IMR-90 (cell line): ENCODE measurements at places on chromosomes 7 and 10. TPM values are rescaled to one million over a fixed set of nuclear protein-coding genes. Genes with fewer than 3 reads are reported as not detected.

FAM180A gene
- total RNA-seq = 1.3 and 1.4 TPM in 2 replicates

GRCh38 chr7:96084881-96085553 lies 236.9 kb downstream of the SLC25A13 start:
- H3K4me3 ChIP-seq = no peak overlapping the region
- peaks cover 3% of the 10 kb centered on the region for H3K4me1 ChIP-seq
- no peak overlapping the region for H3K27ac ChIP-seq
- no peaks in the 10 kb centered on the region for H3K27me3 ChIP-seq
- H3K36me3 ChIP-seq = no peaks in the 10 kb centered on the region

- H3K36me3 ChIP-seq = no peaks in the 10 kb centered on the region
- H3K27me3 ChIP-seq = no peaks in the 10 kb centered on the region
- no peaks in the 10 kb centered on the region for H3K4me1 ChIP-seq
- H3K27ac ChIP-seq = no peak overlapping the region
- no peak overlapping the region for H3K4me3 ChIP-seq
Observed at GRCh38 chr7:75762350-75762917, 9.6 kb downstream of the CCL26 start.

CPN1 gene
- not detected in 2 replicates for total RNA-seq

XPNPEP1 gene
- 136 and 164 TPM in 2 replicates for total RNA-seq

DNA sequence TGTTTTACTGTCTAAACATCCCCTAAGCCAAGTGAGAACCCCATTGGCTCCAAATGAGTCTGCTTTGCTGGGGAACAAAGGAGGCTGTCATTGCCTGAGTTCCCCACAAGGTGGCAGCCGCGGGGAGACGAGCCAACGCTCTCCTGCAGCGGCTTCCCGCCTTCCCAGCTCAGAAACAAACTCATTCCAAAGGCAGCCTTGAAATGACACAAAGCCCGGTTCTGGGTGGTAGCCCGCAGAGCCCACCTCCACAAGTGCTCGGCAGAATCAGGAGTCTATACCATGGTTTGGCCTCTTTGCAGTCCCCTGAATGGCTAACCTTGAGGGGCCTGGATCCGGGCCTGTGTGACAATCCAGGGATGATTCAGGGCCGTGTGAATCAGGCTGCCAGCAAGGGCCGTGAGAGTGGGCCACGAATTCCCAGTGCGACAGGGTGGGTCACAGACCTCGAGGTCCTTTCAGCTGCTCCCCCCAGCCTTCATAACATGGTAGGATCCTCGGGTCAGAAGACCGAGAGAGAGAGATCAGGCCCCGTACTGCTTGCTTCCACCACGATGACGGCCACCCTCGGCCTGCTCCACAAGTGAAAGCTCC lies 79.7 kb downstream of the DLG5 start:
- peak; percentile 66 for DNase-seq
- H3K4me1 ChIP-seq = peaks cover 20% of the 10 kb centered on the region
- no peaks in the 10 kb centered on the region for H3K27me3 ChIP-seq
- peaks cover 29% of the 10 kb centered on the region for H3K36me3 ChIP-seq

GRCh38 chr10:729213-729612 lies 39.7 kb upstream of the DIP2C start:
- no peak overlapping the region for H3K27ac ChIP-seq
- H3K27me3 ChIP-seq = peaks cover 21% of the 10 kb centered on the region
- H3K4me1 ChIP-seq = no peaks in the 10 kb centered on the region
- no peaks in the 10 kb centered on the region for H3K36me3 ChIP-seq
- no peak for DNase-seq

CCSER2 gene
- total RNA-seq = 27.8 and 31.7 TPM in 2 replicates

IRF5 gene
- total RNA-seq = 0.18 TPM in 1 of 2 replicates, not detected in the other

DNA sequence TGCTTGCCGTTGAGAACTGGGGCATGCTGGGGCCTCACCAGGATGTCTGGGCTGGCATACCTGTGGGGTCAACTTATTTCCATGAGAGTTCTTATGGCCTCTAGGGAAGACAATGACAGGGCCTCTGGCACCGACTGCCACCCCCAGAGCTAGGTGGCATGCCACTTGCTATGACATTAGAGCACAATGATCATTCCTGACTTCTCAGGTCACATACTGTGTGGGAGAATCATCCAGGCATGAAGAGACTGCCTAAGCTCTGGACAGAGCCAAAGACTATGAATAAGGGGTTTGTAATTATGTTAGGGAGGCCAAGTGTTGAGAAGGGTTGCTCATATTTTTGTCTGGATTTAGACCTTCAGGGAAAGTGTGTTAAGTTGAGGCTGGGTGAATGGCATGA lies 97.5 kb downstream of the PTPN20 start:
- no peaks in the 10 kb centered on the region for H3K36me3 ChIP-seq
- peaks cover 14% of the 10 kb centered on the region for H3K27me3 ChIP-seq
- H3K4me1 ChIP-seq = no peaks in the 10 kb centered on the region
- no peak overlapping the region for H3K27ac ChIP-seq
- H3K4me3 ChIP-seq = no peak overlapping the region
- DNase-seq = no peak

DNA sequence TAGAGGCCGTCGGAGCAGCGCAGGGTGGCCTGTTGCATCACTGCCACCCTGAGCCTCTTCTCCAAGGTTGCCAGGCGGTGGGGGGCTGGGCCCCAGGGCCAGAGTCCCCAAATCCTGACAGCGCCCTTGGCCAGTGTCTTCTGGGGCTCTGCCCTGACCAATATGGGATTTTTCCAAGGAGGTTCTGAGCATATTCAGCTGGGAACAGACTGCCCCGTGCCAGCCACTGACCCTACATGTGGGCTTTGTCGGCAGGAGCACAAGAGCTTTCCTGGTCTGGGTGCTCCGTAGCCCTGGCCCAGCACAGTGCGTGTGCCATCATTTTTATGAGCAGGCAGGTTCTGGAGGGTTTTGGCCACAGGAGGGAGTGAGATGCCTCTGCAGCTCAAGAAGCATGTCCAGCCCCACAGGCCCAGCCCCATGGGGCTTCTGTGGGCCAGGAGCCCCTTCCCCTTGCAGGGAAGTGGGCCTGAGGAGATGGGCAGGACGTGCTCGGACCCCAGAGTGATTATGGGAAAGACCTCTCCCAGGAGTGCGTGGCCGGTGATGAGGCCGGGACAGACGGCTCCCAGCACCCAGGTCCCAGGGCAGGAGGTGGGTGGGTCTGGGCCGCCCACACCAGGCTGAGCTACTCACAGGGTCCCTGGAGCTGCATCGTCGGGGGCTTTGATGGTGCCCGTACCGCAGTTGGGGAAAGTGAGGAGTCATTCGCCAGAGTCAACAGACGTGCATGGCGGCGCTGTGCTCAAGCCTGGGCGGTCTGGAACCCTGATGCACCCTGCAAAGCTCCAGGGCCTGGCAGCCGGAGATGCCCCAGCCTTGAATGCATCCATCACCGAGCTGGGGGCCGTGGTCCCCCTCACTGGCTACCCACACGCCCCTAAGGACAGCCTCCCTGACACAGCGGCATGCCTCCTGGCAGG lies 66.6 kb downstream of the PWWP2B start:
- no peak for DNase-seq
- H3K4me1 ChIP-seq = no peaks in the 10 kb centered on the region; the same call in 1 of the 2 replicates
- no peaks in the 10 kb centered on the region; the same call in 1 of the 2 replicates for H3K27me3 ChIP-seq
- no peak overlapping the region for H3K27ac ChIP-seq

PARP12 gene
- 6.9 and 7.2 TPM in 2 replicates for total RNA-seq

DNA sequence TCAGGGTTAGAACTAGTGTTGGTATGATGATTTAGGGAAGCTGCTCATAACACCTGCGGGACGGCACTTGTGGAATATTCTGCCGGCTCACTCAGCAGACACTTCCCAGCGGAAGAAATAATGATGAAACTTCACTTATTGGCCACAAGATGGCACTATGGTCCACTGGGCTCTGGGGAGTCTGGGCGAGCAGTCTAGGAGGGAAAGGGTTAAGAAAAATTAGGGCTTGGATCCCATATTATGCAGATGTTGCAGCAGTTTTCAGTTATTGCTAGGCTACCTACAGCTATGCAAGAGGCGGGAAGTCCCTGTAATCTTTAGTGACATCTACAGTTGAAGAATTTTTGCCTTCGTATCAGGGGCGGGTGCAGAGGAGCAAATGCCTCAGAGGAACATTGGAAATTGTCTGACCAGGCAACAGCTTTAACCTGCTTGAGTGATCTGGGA lies 238.7 kb upstream of the PRSS58 start:
- no peak overlapping the region for H3K4me3 ChIP-seq
- peak; percentile 54 for DNase-seq
- H3K27ac ChIP-seq = no peak overlapping the region
- 0 out of 2 replicates have a peak, but pooled peaks cover 1% of the 10 kb centered on the region for H3K27me3 ChIP-seq
- peaks cover 8% of the 10 kb centered on the region for H3K4me1 ChIP-seq
